ENCODE measurements at places on chromosomes 12 and 14.
A peak's percentile ranks its signal among the peaks of the same experiment; 100 is the strongest.

DNA sequence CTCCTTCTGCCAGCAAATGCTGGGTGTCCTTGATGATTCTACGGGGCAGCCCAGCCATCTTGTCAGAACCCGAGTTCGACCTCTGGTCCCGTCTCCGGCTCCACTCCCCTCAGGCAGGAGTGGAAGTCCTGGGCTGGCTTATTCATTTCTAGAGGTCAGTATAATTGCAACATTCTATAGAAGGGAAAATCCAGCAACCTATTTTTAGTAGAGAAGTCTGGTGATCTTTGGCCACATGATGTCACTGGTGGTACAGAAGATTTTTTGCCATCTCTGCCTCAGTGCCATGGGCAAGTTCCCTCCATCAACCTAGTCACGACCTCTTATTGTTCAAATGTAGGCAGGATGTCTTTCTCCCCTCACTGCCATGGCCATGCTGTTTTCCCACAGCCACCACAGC lies 22.4 kb downstream of the OR10G2 start:
- DNase-seq, result peak; percentile 3

DNA sequence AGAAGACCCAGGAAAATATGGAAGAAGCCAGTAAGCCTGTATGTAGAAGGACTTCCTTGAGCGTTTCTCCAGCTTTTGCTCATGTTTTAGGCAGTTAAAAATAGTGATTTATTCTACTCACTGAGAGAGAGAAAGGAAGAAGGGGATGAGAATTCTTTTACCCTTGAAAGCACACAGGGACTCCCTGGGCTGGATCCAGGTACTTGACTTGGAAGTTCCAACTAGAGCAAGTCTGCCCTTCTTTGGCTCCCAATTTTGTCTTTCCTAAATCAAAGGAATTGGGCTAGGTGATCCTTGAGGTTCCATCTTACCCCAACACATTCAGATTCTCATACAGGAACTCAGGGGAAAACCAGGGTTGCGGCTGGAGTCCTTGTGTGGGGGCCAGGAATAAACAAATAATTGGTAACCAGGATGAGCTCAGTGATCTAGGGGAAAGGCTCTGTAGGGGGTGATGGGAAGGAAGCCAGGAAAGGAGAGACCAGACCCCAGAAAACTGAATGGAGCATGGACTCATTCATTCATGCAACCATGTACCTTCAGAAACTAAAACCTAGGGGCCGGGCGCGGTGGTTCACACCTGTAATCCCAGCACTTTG lies 11.5 kb upstream of the ITGA5 start:
- no peak for DNase-seq

GRCh38 chr14:20857630-20858261 lies 33.4 kb upstream of the RNASE3 start:
- DNase-seq, result peak; percentile 80

DNA sequence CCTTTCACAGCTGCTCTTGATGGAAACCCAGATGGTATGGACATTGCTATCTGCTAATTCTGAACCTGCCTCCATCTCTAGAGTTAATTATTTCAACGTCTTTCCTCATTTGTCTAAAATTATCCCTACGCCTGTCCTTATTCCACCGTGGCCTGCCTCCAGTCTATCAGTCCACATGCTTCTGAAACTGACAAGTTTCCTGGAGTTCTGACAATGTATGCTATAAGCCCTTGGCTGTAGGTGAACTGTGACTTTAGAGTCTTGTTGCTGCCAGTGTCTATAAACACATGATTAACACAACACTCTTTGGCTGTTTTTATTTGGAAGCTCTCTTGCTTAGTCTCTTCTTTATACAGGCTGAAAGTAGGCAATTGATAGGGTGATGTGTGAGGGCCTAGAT lies 1052.9 kb downstream of the TMTC2 start:
- DNase-seq, result no peak

DNA sequence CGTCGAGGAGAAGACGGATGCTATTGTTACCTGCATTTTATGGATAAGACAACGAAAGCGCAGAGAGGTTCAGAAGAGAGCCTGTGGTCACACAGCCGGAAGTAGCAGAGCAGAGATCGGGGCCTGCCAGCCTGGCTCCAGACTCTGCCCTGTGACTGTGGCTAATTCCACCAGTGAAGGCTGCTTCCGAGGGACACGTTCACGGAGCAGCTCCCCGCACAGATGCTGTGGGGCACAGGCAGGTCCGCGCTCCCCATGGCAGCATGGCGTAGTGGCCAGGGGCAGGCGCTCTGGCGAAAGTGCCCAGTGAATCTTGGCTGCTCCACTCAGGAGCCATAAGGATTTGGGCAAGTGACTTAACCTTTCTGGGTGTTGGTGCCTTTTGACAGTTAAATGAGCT lies 9.8 kb downstream of the RIMBP2 start:
- no peak for DNase-seq

GRCh38 chr12:127509066-127509778 lies 757.7 kb upstream of the TMEM132C start:
- no peak for DNase-seq

DNA sequence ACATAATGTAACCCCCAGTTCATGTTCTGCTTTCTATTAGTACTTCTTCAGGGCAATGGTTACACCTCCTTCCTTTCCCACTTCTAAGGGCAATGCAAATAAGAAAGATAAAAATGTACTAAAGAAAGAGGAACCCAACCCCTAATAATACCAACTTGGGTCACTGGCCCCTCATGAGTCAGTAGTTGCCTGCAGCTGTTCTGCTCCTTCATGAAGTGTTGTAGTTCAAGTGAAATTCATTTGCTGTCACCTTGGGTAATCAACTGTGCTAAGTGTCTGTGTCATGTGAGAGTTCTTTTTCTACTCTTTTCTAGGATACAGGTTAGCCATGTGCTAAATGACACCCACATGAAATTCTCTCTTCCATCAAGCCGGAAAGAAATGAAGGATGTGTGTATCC lies 91.8 kb downstream of the PLXNC1 start:
- peak; percentile 93 for DNase-seq

GRCh38 chr14:45284802-45285201 lies 31.8 kb upstream of the MIS18BP1 start:
- peak; percentile 33 for DNase-seq

GRCh38 chr14:96461950-96462798 lies 40.0 kb upstream of the PAPOLA start:
- no peak for DNase-seq

DNA sequence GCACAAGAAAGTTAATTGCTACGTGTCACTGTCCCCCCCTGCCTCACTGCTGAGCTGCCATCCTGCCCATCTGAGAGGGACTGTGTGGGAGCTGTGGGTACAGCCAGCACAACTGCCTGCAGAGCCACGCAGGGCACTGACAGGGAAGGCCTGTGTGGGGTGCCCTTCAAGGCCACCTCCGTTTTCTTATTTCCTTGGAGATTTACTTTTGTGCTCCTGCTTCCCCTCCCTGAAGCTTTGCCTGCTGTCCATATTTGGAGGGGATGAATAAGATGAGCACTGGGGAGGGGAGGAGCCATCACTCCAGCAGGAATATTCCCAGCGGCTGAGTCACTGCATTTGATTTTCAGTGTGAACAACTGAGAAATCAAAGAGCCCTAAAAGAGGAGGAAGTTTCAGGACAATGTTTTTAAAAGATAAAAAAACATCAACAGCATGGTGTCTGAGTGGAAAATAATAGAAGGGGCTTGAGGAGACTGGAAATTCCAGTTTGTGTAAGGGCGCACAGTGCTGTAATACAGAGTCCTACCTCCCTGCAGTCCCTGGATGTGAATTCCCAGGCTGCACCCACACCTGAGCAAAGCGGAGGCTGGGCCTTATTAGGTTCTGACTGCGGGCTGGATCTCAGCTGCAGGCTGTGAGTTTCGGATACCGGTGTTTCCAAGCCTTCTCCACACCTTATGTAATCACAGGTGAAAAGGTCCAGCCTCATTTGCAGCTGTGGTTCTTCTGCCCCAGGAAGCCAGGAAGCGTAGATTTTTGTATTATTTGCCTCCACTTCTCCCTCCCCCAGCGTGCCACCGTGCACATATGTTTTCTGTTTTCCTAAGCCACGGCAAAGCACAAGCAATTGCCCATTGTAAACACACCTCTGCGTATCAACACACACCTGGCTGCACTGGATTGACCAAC lies 192.6 kb upstream of the BCL2L14 start:
- no peak for DNase-seq

DNA sequence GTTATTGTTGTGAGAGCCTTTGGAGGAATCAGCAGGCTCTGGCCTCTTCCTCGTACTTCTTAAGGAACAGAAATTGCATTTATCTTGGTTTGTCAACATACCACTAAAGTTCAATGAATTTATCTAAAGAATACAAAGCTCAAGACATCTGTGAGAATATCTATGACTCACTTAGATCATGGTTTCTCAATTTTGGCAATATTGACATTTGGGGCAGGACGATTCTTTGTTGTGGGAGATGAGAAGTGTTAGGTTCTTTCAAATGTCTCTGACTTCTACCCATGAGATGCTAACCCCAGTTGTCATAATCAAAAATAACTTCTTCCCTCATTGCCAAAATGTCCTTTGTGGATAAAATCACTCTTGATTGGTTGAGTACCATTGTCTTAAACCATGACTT lies 1190.3 kb downstream of the GALC start:
- DNase-seq, result no peak

DNA sequence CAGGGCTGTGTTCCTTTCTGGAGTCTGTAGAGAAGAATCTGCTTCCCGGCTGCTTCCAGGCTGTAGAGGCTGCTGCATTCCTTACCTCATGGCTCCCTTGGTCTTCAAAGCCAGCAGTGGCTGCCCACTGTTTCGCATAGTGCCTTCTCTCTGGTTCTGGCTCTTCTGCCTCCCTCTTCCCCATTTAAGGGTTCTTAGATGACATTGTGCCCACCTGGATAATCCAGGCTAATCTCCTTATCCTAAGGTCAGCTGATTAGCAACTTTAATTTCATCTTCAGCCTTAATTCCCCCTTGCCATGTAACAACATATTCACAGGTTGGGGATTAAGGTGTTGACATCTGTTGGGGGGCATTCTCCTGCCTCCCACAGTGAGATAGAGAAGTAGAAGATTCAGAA lies 208.6 kb upstream of the TMTC1 start:
- no peak for DNase-seq

GRCh38 chr12:20653871-20654270 lies 41.3 kb upstream of the SLCO1C1 start:
- no peak for DNase-seq

DNA sequence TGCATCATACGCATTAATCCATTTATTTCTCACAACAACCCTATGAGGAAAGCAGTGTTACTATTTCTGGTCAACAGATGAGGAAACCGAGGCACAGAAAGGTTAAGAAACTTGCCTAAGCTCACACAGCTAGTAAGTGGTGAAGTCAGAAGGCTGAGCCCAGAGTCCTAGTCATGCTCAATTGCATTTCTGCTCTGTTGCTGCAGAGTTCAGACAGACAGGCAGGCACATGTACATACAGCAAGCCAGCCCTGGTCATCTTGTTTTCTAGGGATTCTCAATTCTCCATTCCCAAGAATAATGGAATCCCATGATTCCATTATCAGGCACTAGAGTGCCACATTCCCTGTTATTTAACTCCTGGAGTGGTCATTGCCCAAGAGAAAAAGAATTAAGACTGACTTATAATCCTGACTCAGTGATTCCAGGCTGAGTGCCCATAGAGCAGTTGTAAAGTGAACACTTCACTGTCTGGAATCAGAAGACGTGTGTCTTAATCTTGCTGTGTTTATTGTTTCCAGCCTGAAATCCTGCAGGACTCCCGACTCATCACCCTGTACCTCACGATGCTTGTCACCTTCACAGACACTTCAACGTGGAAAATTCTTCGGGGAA lies 10.7 kb downstream of the UBE3B start:
- DNase-seq, result no peak

- DNase-seq, result no peak
These were observed 12.4 kb downstream of the SEC23A start for GRCh38 chr14:39090548-39091111.

- DNase-seq, result no peak
These were observed 2.7 kb downstream of the SPRYD3 start for GRCh38 chr12:53076461-53076860.

DNA sequence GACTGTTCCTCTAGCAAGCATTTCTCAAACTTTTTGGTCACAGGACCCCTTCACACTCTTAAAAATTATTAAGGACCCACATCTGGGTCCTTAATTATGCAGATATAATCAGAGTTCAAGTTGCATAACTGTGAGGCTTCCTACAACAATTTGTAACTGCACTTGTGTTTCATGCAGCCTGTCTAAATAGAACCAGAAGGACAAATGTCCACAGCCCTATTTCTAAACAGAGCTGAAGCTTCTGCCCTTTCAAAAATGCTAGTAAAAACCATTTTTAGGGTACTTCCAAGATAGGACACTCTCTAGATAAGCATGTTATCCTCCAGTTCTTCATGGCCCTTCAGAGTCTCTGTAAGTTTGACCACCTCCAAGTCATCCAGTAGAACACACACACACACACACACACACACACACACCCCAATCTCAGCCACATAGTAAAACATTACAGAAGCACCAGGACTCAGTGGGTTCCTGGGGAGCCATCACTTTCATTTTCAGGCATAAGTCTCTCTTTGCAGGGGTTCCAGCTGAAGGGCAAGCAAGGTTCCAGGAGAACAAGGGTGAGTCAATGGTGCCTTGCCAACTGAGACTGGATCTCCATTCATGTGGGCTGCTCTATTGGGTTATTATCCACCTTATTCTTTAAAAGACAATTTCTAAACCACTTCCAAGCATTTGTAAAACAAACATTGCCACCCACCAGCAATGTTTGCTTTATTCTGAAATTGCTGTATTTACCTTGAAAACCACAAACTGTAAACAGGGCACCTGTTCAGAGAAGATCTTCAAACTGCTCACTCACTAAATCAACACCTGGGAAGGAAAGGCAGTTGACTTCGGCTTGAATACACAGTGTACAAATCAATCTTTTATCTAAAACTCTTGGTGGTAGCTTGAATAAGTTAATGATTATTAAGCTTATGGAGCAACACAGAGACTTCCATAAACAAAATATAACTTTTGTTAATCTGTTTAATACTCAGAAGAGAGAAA lies 64.1 kb downstream of the ITPR2 start:
- no peak for DNase-seq

DNA sequence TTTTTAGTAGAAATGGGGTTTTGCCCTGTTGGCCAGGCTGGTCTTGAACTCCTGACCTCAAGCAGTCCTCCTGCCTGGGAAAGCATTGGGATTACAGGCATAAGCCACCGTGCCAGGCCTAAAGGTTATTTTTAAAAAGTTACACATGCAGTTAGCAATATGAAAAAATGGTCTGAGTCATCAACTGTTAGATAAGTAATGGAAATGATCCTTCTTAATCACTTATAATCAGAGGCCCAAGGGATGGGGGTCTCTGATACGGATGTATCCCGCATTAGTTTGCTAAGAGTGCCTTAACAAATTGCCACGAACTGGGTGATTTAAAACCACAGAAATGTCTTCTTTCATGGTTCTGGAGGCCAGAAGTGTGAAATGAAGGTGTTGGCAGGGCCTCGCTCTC lies 54.1 kb upstream of the FERMT2 start:
- DNase-seq, result no peak

GRCh38 chr12:53073881-53074280 lies 5.3 kb downstream of the SPRYD3 start:
- DNase-seq, result no peak

DNA sequence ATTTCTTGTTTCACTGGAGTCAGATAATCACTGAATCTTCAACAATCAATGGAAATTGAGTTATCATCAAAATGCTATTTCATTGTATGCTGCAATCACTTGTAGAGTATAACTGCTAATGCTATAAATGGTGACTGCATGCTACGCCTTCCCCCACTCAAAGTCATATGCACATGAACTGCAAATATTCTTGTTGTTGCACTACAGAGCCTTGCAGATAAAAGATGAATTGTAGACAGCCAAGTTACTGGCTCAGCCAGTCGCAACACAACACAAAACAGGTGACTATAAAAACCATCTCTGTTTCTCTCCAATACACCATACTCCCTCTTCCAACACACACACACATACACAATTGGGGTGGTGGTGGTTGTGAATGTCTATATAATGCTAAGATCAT lies 171.0 kb upstream of the HMGA2 start:
- no peak for DNase-seq
